ENCODE measurements at places on chromosomes 4 and X.

DNA sequence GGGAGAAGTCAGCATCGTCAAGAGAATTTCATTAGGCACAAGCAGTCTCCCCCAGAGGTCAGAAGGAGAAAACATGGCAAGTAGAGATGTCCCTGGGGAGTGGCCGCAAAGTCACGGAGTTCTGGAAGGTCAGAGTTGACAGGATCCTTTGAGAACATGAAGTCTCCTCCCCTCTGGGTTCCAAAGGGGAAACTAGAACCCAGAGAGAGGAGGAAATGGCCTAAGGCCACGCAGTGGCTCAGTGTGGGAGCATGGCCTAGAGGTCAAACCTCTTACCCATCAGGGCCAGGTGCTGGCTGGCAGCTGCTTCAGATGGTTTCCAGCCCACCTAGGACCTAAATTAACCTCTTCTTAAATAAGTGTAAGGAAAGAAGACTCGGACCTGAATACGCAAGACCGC is 884 bp downstream of the IDH3G start:
- DNase-seq, result no peak

DNA sequence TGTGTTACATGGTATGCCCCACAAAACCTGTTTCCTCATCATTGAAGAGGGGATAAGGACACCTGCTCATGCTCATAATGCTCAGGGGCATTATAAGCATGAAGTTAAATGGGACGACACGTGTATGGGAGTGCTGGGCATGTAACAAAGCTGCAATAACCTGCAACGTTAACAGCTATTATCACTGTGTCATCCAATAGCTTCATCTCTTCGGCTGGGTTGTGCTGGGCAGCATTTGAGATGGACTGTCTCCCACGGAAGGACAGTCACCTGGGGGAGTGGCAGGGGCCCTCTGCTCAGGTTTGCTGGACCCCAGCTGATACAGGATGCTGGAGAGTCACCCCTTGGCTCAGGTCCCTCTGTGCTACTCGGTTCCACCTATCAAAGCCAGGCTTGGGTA is 94.5 kb downstream of the NSUN7 start:
- DNase-seq, result no peak

- DNase-seq, result no peak
These were observed 134.5 kb upstream of the TLL1 start for GRCh38 chr4:165738571-165738970.

GRCh38 chrX:123337886-123338639 is 154.0 kb downstream of the GRIA3 start:
- no peak for DNase-seq

DNA sequence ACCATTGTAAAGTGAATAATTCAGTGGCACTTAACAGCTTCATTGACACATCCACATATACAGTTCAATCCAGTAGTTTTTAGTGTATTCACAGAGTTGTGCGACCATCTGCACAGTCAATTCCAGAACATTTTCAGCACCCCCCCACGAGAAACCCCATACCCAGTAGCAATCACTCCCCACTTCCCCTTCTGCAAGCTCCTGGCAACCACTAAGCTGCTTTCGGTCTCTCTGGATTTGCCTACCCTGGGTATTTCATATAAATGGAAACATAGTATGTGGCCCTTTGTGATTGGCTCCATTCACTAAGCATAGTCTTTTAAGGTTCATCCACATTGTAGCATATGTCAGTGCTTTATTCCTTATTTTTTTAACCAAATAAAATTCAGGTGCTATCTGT is 10.0 kb downstream of the MSL3 start:
- no peak for DNase-seq

DNA sequence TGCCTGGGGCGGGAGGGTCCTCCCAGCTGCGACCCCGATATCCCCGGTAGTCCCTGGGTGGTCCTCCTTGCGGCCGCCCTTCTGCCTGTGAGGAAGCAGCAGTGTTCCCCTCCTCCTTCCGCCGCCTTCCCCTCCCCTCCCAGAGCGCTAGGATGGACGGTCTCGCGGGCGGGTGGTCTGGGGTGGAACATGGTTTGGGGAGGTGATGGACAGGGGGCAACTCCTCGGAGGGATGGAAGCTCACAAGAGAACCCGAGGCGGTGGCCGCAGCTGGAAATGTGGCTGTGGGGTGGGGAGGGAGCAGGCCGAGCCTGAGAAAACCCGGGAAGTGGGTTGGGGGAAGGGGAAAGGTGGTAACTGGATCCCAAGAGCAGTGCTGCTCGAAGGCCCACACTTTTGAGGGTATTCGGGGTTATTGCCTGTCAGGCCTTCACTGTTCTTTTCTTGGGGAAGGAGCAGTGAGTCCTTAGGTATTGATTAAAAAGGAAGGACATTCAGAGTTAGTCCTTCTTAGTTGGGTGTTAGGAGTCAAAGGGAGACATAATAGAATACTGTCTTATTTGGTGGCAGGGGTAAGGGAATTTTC is 581 bp downstream of the UBE2K start:
- peak; percentile 24 for DNase-seq

Measured in stimulated activated CD4-positive, alpha-beta T cell treated with anti-CD3 and anti-CD28 coated beads, Interleukin-15, amount 100 ng/mL, for 48 hours (primary cell).